ENCODE measurements at places on chromosomes 1 and 21.
A peak's percentile ranks its signal among the peaks of the same experiment; 100 is the strongest.

DNA sequence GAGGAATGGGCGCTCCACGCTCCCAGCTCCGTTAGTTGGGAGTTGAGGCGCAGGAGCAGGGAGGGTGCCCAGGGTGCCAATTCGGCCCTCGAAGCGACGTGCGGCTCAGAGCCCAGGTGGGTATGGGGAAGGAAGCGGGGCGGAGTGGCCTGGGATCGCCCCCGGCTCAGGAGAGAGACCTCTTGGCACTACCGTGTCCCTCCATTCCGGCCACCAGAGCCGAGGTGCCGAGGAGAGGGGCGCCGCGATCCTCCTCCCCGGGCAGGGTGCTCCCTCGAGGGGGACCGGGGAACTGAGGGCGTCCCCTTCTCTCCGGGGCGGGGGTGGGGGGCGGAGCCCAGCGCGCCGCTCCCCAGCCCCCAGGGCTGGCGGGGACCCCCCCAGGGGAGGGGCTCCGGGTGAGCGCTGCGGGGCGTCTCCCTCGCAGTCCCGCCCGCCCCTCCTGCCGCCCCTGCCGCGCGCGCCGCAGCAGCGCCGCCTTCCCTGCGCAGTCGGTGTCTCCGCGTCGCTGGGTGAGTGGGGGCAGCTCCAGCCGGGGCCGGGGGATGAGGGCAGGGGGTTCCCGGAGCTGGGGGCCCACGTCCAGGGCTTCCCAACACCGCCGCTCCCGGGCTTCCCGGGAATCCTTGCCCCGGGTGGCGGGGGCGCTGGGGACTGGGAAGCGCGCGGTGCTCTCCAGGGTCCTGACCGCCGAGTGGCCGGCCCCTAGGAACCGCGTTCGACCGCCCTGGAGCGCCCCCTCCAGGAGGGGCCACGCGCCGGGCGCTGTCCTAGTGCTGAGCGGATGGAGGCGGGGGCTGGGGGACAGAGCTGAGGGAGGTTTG lies at the start of gene HPCA:
TSS of gene HPCA (plus strand) at position 488 of the 824 bp plus-strand sequence. CDS start 2,408 bp downstream, outside the sequence.
- no peak for DNase-seq
- no peak within 1 kb of the TSS for H3K4me3 ChIP-seq
- H3K36me3 ChIP-seq: no peaks in the 10 kb centered on the region
- H3K27ac ChIP-seq: no peak within 1 kb of the TSS
- H3K4me1 ChIP-seq: peaks cover 3% of the 10 kb centered on the region

DNA sequence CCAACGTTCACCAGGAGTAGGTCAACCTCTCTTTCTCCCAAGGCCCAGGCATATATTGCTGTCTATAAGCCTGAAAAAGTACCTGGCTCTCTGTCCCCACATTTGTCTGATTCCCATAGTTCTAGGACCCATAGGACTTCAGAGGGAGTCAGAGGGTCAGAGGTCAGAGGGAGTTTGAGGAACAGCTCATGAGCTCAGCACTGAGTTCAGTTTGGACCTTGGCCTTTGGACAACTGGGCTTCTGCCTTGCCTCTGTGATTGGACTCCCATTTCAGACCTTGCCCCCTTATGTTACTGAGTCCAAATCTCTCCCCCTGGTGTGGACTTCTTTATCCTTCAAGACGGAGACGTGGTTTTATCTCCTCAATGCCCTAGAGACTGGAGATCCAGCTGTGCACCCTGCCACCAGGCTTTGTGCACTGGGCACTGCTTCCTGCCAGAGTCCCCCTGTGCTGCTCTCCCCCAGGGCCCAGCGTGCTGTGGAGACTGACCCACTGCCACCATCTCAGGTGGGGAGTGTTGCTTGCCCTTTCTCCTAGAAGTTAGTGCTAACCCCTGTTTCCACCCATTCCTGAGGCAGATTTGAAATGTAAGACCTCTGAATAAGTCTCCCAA lies 3.2 kb downstream of the CTSE start:
- no peaks in the 10 kb centered on the region for H3K36me3 ChIP-seq
- no peaks in the 10 kb centered on the region for H3K4me1 ChIP-seq
- DNase-seq: no peak
- H3K4me3 ChIP-seq: no peak overlapping the region

DNA sequence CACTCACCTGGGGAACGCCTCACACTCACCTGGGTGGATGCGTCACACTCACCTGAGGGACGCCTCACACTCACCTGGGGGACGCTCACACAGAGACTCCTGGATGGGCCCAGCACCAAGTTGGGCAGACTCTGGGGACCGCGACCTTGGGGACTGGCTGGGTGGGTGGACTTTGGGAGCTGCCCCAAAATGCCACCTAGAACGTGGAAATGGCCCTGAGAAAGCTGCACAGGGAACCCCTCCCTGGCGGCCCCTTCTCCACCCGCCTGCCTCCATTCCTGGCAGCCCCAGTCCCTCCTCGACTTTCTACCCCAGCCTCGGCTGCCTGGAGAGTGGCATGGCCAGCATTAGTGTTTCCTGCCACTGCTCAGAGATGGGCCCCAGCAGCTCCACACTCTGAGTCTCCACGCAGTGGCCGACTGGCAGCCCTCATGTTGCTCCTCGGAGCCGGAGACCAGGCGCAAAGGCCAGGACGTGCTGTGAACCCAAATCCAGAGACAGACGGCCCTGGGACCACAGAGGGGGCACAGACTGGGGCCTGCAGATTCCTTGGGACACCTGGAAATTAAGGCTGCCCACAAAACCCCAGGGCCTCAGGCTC lies 46.5 kb upstream of the ACTRT2 start:
- no peak for DNase-seq
- H3K27ac ChIP-seq: no peak overlapping the region
- no peaks in the 10 kb centered on the region for H3K27me3 ChIP-seq
- H3K4me1 ChIP-seq: no peaks in the 10 kb centered on the region
- no peak overlapping the region for H3K4me3 ChIP-seq

DNA sequence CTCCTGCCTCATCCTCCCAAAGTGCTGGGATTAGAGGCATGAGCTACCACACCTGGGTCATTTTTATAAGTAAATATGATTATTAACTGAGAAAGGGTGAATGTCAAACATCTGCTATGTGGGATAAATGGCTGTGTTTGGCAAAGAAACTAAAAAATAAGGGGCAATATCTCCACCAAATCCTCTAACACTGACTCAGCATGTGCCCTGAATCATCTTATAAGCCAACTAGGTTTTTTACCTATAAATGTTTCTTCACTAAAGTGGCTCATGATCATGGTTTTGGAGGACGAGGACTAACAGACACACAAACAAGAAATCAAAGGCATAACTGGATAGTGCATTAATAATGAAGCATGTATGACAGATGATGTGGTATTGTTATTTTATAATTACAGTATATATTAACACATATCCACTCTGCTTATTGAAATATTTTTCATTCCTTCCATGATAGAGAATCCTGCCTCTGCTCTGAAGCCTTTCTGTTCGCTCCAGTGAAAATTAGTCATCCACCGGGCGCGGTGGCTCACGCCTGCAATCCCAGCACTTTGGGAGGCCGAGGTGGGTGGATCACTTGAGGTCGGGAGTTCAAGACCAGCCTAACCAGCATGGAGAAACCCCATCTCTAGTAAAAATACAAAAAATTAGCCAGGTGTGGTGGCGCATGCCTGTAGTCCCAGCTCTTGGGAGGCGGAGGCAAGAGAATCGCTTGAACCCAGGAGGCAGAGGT lies 11.7 kb upstream of the ARHGAP29 start:
- H3K36me3 ChIP-seq: no peaks in the 10 kb centered on the region
- H3K4me1 ChIP-seq: no peaks in the 10 kb centered on the region
- DNase-seq: no peak
- H3K27ac ChIP-seq: no peak overlapping the region
- H3K27me3 ChIP-seq: peaks cover 14% of the 10 kb centered on the region

GRCh38 chr1:180155182-180155682 lies 563 bp downstream of the QSOX1 start:
- H3K4me3 ChIP-seq: peak overlapping the region; percentile 65
- H3K27ac ChIP-seq: peak overlapping the region; percentile 40
- peaks cover 14% of the 10 kb centered on the region for H3K4me1 ChIP-seq
- no peaks in the 10 kb centered on the region for H3K27me3 ChIP-seq
- H3K36me3 ChIP-seq: no peaks in the 10 kb centered on the region

Measured in effector memory CD4-positive, alpha-beta T cell (primary cell).